Activated gamma-delta T cell treated with Interleukin-2 at 50 U/mL for 16 hours (primary cell): ENCODE measurements at places on chromosomes 11 and 22.

DNA sequence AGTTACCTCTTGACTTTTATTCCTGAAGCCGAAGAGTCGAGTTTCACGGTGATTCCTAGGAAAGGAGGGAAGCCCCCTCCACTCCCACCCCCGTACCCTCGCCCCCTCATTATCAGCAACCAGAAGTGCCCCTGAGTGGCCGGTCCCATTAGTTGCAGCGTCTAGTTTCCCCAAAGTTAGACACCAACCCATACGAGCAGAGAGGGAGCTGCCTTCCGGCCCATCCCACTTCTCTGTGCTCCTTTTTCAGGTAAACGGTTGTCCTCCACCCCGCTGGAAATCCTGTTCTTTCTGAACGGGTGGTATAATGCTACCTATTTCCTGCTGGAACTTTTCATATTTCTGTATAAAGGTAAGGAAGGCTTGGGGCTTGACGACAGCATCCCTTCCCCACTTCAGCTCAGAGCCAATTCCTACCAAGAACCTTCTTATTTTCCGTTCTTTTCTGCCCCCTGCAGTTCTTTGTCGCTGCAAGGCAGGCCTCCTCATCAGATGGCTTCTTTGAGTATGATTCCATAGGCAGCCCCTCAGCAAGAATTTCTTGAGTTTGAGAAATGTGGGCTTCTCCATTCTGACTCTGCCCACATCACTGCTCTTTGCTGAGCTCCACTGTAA is 701 bp downstream of the TMEM216 start:
- DNase-seq, result peak; percentile 6

GRCh38 chr11:122628810-122629555 is 26.5 kb upstream of the UBASH3B start:
- DNase-seq, result peak; percentile 71

DNA sequence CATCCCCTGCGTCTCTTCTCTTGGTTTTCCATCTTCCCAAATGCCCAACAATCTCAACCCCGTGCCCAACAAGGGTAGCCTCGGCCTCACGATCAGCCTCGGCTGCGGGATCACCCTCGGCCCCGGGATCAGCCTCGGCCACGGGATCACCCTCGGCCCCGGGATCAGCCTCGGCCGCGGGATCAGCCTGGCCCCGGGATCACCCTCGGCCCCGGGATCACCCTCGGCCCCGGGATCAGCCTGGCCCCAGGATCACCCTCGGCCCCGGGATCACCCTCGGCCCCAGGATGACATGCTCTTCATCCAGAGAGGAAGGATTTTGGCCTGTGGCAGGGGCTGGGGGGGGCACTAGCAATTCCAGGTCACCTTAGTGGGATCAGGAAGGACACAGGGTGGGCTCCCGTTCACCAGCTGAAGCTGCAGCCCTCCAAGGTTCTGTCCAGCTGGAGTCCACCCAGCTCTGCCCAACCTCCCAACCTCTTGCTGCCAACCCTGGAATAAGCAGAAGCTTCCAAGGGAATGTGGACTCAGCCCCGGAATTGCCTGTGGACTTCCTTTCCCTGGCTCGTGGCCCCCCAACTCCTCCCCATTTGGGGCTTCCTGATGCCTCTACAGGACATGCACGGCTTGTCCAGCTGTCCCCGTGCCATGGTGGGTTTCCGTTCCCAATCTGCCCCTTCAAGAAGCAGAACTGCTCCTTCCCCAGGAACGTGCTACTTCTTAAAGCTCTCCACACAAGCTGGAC is 6.2 kb downstream of the ALG12 start:
- no peak for DNase-seq

GRCh38 chr11:85094795-85095194 is 532.3 kb downstream of the DLG2 start:
- DNase-seq, result no peak

GRCh38 chr22:44365191-44365590 is 52.4 kb upstream of the SHISAL1 start:
- no peak for DNase-seq

- no peak for DNase-seq
Measured at GRCh38 chr11:14424096-14424495, 65.1 kb upstream of the RRAS2 start.

- DNase-seq, result no peak
Measured at GRCh38 chr11:45275828-45276227, 10.3 kb downstream of the SYT13 start.

DNA sequence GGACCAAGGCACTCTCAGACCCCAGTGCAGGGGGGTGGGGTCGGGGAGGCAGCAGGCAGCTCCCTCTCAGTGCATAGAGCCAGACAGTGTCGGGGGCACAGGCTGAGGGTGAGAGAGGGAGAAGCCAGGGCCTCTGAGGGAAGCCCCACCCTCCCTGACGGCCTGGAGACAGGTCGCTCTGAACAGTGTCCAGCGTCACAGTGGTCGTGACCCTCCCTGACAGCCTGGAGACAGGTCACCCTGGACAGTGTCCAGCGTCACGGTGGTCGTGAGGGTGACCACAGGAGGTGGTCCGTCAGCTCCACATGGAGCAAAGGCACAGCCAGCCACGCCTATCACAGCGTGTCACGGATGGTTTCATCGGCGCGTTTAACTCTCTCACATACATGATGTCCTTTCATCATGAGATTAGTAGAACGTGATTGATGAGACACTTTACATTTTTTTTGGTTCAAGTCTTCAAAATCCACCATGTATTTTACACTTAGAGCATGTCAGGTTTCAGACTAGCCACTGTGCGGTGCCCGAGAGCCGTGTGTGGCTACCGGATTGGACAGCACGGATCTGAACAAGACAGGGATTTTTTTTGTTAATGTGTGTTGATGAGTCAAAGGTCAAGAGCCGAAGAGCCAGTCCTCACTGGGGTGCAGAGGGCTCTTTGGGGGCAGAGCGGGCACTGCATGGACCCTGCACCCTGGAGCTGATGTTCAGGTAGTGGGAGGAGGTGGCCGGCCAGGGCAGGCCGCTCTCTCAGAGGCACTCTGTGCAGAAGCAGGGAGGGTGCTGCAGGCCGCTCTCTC is 23.9 kb upstream of the PANX2 start:
- no peak for DNase-seq

DNA sequence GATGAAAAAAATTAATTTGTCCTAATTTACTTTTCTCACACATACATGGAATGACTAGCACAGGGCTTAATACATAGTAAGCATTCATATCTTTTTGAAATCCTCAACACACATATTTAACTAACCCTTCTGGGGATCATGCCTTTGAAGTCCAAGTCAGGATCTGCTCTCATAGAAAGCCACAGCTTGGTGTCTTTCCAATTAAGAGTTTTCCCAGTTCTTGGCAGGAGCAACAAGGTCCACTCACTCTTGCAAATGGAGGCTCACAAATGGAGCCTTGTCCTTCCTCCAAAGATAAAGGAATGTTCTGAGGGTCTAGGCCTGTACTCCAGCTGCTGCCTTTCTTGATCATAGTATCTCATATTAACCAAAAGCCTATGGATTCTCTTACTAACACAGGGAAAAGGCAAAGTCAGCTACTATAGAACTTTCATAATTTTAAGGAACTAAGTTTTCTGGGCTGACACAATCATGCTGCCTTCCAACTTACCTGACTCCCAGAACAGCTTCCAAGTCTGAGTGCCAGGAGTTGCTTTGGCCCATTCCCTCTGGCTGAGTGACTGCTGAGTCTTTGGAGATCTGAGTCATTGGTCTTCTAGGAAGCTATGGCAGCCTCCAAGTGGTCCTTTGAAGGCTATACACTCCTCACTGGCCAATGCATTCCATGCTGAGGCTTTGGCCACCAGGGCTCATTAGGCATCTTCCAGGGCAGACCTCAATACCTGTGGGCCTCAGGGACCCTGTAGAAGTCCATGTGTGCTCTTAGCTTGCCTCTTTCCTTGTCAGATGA is 25.8 kb upstream of the NUCB2 start:
- no peak for DNase-seq

GRCh38 chr11:36876266-36876665 is 278.2 kb upstream of the RAG2 start:
- no peak for DNase-seq

- no peak for DNase-seq
Measured at GRCh38 chr11:2590131-2590964, 109.4 kb downstream of the KCNQ1OT1 start.

- no peak for DNase-seq
Measured at GRCh38 chr11:64348383-64349024, 8.5 kb downstream of the CCDC88B start.

DNA sequence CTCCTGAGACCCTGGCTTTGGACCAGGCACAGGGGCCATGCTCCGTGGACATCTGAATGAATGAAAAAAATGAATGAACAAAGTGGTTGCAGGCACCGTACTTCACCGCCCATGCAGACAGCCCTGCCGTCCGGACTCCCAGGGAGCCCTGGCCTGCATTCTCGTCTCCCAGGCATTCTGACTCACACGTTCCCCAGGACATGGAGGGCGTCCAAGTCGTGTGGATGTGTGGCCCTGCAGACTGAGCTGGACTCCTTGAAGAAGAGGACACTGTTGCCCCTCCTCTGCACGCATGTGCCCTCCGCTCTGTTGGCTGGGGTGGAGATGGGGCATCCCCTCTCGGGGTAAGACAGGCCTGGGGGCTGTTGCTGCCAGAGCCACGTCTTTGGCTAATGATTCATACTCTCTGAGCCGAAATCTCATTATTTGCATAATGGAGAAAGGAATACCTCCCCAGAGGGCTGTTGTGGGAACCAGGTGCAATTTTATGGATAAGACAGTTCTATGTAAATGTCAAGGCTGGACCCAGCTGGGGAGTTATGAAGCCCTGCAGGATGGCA is 49.7 kb downstream of the RTL6 start:
- no peak for DNase-seq

- no peak for DNase-seq
Measured at GRCh38 chr11:107856180-107856980, 2.2 kb downstream of the SLC35F2 start.

- no peak for DNase-seq
Measured at GRCh38 chr11:129787532-129788155, 28.0 kb upstream of the TMEM45B start.

- no peak for DNase-seq
Measured at GRCh38 chr22:46613606-46614021, 6.6 kb upstream of the GRAMD4 start.

DNA sequence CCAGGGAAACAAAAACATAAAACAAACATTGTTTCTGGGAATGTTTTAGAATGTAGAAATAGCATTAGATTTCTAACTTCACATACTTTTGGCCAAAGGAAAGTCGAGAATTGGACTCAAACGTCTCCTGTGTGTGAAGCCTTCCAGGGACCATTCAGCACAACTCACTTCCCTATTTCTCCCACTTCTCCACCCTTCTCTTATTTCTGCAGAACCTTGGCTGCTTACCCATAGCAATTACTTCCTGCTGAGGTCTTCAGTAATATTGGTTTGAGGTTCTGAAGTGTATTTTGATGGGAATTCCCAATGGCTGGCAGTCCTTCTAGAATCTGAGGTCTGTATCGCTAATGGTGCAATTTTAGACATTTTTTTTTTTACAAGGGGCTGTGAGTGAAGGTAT is 158.3 kb upstream of the SNX19 start:
- DNase-seq, result no peak

GRCh38 chr11:119750056-119750455 is 21.1 kb upstream of the NECTIN1 start:
- no peak for DNase-seq

GRCh38 chr22:49737101-49737551 is 90.5 kb downstream of the BRD1 start:
- no peak for DNase-seq

- no peak for DNase-seq
Measured at GRCh38 chr11:134557571-134558257, 145.7 kb upstream of the B3GAT1 start.

GRCh38 chr22:44429941-44430587 is 68.0 kb downstream of the RTL6 start:
- DNase-seq, result no peak

GRCh38 chr11:135008001-135008405 is 596.0 kb upstream of the B3GAT1 start:
- DNase-seq, result no peak

GRCh38 chr22:42661985-42662831 is 13.0 kb upstream of the CYB5R3 start:
- peak; percentile 77 for DNase-seq

DNA sequence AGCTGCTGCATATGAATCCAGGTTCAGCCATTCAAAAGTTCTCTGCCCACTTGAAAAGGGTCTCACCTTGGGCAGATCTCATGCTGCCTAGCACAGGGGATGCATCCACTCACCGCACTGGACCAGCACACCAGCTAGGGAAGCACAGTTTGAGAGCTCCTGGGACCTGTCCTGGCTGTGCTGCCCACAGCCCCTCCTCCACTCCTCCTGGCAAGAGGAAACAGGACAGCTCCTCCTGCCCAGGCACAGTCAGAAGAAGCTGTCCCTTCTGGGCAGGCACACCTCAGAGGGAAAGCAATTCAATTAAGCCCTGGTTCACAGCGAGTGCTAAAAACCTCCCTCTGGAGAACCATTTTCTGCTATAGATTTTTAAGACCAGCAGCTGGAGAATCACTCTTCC is 146.7 kb downstream of the ST3GAL4 start:
- no peak for DNase-seq

DNA sequence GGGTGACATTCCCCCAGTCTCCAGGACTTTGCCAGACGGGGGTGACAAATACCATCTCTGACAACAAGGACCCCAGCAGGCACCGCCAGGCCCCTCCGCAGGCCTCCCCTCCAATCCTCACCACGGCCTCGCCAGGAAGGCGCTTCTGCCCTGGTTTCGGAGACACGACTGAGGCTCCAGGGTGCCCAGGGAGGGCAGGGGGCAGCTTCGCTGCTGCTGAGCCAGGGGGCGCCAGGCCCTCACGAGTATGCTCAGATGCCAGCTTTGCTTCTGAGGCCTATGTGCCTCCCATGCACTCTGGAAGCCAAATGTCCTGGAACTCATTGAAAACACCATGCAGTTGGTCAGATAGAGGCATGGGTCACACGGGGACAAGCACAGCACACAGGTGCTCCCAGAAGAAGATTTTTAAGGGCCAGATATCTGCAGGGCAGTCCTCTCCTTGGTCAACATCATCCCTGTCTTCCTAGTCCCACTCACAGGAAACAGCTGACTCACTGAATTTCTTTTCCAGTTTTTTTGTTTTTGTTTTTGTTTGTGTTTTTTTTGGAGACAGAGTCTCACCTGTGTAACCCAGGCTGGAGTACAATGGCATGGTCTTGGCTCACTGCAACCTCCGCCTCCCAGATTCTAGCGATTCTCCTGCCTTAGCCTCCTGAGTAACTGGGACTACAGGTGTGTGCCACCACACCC is 19.9 kb downstream of the BID start:
- DNase-seq, result no peak

DNA sequence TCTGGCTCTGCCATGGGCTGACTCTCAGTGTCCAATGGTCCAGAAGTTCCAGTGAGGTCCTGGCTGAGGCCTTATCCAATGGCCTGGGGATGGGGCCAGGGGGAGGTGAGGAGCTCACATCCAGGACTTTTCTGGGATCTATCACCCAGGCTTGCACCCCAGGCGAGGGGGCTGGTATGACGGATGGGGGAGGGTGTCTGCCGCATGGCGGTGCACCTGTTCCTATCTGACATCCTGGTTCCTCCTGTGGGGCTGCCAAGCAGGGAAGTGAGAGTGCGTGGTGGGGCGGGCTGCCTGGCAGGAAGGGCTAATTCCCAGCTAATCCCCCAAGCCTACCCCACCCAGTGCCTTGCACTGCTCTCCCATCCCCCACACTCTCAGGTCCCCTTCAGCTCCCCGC is 102.1 kb downstream of the NECTIN1 start:
- no peak for DNase-seq
